ENCODE measurements at places on chromosomes 7 and 10.

DNA sequence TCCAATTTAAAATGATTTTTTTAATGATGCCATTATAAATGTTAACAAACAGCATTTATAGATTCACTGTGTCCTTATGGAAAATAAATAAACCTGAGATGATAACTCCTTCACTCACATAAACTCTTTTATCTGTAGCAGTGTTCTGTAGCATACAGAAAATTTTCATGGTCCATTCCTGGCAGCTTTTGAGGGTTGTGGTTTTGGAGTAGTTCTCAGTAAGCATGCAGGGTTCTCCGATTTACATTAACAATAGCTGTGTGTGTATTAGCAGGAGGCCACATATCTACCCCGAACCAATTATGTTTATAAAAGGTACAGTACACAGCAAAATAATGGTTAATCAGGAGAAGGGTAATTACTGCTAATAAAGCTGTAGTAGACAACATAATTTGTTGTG is 162.7 kb downstream of the CDCA7L start:
- DNase-seq: no peak

- DNase-seq: no peak
These were observed 148.8 kb upstream of the ZMIZ1 start for GRCh38 chr10:78920011-78920410.

DNA sequence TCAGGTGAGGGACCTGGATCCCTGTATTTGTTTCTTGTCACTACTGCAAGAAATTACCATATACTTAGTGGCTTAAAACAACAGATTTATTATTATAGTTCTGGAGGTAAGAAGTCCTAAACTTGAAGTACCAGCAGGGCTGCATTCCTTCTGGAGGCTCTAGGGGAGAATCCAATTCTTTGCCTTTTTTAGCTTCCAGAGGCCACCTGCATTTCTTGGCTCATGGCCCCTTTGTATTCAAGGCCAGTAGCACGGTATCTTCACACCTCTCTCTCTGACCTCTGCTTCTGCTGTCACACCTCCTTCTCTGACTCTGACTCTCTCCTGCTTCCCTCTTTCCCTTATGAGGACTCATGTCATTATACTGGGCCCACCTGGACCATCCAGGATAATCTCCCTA is 2.2 kb upstream of the LHPP start:
- DNase-seq: no peak

GRCh38 chr7:50393076-50393475 is 57.1 kb downstream of the FIGNL1 start:
- DNase-seq: no peak

DNA sequence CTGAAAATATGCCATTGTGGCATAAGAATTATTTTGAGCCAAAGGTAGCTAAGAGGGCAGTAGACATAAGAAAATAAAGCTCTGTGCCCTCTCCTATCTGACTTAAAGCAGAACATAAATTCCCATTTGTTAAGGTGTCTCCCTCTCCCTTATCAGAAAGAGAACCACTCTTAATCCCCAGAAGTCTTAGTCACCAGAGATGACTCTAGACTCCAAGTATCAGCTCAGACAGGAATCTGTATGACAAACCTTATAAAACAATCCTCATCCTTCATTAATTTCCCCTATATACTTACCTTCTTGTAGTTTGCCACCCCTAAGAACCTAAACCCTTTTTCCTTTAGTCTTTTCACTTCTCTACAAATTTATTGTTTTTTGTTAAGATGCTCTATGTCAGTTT is 21.8 kb upstream of the PIP4K2A start:
- no peak for DNase-seq

DNA sequence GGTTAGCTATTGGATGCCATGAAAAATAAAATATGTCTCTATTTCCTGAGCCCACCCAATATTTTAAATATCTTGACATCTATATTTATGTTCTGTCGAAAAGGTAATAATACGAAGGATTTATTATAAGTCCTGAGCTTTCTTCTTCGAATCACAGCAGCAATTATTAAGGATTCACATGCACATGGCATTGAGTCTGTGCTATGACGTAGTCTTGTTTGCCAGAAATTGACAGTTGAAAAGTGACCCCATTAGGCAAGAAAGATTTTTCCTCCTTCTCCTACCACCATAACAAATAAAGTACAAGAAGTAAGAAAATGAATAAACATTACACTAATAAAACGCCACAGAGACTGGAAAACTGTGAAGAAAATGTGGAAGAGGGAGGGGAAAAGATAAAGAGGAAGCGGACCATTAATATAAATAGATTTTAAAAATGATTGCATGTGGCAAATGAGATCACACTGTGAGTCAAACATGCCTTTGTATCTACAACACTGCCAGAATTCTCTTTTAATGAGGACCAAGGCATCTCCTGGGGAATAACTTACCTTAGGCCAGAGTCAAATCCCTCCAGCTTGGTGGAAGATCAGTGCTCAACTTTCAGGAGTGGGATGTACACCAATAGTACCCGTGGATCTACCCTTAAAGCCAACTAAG is 21.6 kb downstream of the FZD1 start:
- no peak for DNase-seq

- DNase-seq: no peak
These were observed 116.1 kb downstream of the TPST1 start for GRCh38 chr7:66321283-66321682.

- DNase-seq: no peak
These were observed 413.5 kb downstream of the NRG3 start for GRCh38 chr10:82288461-82288881.

DNA sequence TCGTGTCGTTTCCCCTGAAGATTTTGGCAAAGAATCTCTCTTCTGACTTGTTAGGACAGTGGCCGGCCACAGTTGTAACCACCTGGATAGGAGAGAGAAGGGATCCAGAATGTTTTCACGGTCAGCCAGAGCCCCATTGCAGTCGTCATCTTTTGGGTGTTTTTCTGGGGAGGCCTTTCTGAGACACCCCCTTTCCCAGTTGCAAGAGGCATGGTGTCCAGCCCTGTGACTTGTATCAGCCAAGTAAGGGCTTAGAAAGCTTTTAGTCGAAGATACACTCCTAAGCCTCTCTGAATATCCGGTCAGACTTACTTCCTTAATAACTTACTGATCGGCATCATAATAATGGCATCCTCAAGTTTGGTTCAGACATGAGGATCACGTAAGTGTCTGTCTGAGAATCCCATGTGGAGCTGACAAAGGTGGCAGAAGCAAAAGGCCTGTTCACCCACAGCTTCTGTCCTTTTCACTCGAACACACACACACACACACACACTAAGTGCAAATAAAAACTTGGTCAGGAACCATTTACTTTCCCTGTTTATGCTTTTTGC is 435.7 kb upstream of the GALNT17 start:
- no peak for DNase-seq

GRCh38 chr7:1300636-1301035 is 68.0 kb downstream of the UNCX start:
- peak; percentile 7 for DNase-seq

GRCh38 chr10:43868952-43869351 is 220.3 kb upstream of the ZNF32 start:
- DNase-seq: no peak

DNA sequence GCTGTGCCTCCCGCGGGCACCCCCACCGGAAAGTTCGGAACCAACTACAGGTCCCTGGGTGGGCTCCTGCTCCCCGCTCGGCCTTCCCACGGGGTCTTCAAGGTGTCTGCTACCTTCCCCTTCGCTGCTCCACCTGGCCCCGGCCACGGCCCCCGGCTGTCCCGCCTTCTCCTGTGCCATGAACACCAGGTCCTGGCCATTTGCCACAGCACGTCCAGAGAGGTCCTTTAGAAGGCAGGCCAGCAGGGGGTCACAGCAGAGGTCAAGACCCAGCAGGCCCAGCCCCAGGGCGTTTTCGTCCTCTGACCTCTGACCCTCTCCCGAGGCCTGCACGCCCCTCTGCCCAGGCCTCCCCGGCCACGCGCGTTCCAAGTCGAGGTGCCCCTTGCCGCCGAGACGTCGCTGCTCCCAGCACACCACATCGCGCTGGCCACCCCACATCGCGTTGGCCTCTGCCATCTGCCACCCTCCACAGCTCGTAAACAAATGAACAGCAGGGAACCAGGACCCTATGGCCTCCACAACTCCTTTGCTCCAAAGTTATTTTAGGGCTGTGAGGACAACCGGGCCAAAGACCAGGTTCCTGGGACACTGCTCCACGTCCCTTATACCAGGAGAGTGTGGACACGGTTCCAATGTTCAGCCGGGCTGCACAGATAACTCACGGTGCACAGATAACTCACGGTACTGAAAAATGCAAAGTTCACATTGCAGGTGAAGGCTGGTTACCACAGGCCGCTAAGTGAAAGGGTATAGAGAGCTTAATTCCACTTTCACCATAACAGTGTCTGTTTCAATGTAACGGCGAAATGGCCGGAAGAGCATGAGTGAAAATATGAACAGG is 74.3 kb downstream of the CFAP46 start:
- DNase-seq: peak; percentile 1
